GM19239 (cell line): ENCODE measurements at places on chromosomes 11 and 22.
A peak's percentile ranks its signal among the peaks of the same experiment; 100 is the strongest.

GRCh38 chr11:86800076-86800959 lies at the start of gene PRSS23:
TSS of gene PRSS23 (plus strand) at chr11:86800542. CDS start at chr11:86807644, 7,102 bp downstream.
- peak; percentile 20 for DNase-seq

- peak; percentile 42 for DNase-seq
Observed at GRCh38 chr11:70483077-70483861, 84.9 kb downstream of the CTTN start.

- no peak for DNase-seq
Observed at GRCh38 chr11:29352273-29352795, 664.5 kb downstream of the KCNA4 start.

- no peak for DNase-seq
Observed at GRCh38 chr11:118961189-118961588, 5.1 kb downstream of the UPK2 start.

DNA sequence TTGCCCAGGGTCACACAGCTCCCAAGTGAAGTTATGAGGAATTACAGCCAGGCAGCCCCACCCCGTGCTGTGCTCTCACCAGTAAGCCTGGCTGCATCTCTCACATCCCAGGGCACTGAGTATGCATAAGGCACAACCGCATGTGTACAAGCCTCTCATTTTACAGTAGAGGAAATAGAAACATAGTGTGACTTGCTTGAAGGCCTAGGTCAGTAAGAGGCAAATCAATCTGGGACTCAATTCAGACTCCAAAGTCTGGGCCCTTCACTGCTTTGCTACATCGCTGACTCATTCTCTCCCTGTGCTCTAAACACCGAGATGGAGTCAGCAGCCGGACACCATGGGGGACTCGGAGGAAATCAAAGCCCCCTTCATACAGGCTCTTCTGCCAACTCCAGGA lies 7.9 kb downstream of the ABTB2 start:
- no peak for DNase-seq
